WTC11 (cell line): ENCODE measurements at places on chromosomes 3 and 15.

GRCh38 chr15:90322538-90322937, 29.5 kb upstream of the ZNF774 start:
- peaks cover 13% of the 10 kb centered on the region for H3K4me1 ChIP-seq
- no peaks in the 10 kb centered on the region for H3K36me3 ChIP-seq
- no peaks in the 10 kb centered on the region for H3K27me3 ChIP-seq
- no peak overlapping the region for H3K27ac ChIP-seq

DNA sequence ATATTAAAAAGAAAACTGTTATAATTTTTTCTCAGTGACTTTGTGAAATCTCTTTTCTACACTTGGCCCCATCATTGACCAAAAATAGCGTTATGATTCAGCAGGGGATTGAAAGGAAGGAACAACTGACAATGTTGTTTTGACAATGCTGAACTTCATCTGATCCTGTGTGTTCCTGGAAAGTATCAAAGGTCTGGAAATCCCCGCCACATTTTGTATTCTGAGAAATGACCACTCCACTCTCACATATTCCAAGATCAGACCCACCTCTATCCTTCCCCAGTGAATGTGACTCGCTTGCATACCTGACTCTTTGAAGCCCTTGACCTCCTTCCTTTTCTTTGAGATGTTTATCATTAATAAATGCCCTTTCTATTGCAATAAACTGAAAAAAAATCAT, 9.7 kb upstream of the RIOX2 start:
- H3K4me3 ChIP-seq = no peak overlapping the region
- H3K27ac ChIP-seq = no peak overlapping the region
- no peak for DNase-seq
- no peaks in the 10 kb centered on the region for H3K27me3 ChIP-seq
- 0 out of 2 replicates have a peak, but pooled peaks cover 13% of the 10 kb centered on the region for H3K4me1 ChIP-seq

- DNase-seq = no peak
- H3K36me3 ChIP-seq = peaks cover 25% of the 10 kb centered on the region
- H3K4me3 ChIP-seq = no peak overlapping the region
- H3K27me3 ChIP-seq = no peaks in the 10 kb centered on the region
- no peaks in the 10 kb centered on the region for H3K4me1 ChIP-seq
These were observed 45.0 kb upstream of the TKT start for GRCh38 chr3:53300826-53301225.

DNA sequence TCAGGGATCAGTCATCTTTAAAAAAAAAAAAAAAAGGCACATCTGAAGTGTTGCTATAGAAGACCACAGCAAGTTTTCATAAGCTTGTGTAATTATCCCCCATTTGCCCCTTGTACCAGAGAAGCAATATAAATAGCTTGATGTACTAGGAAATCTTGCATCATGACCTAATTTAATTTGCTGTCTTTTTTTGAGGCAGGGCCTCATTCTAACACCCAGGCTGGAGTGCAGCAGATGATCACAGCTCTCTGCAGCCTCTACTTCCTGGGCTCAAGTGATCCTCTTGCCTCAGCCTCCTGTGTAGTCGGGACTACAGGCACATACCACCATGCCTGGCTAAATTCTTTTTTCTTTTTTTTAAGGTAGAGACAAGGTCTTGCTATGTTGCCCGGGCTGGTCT, 88.7 kb downstream of the ARIH1 start:
- H3K27me3 ChIP-seq = no peaks in the 10 kb centered on the region
- no peak overlapping the region for H3K4me3 ChIP-seq
- no peak overlapping the region for H3K27ac ChIP-seq
- DNase-seq = no peak

DNA sequence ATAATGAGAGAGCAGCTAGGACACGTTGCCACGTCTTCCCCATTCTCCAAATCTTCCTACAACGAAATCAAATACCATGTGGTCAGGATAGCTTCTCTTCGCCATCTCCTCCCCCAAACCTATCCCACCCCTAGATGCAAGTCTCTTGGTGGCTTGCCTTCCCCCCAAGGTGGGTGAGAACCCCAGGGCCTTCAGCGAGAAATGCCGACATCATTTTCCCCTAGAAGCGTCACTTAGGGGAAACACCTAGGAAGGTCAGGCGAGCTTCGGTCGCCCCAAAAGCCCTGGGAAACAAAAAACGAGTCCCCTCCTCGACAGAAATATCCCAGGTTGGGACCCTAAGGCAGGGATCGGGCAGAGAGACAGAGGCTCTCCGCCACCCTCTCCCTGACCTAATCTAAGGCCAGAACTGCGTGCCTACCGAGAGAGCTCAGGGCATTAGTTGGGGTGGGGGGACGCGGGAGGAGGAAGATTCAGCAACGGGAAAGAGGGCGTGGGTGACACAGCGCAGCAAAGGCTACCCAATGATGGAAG, 502 bp downstream of the DPH3 start:
- peaks cover 19% of the 10 kb centered on the region for H3K4me1 ChIP-seq
- H3K27ac ChIP-seq = peak overlapping the region; percentile 98
- H3K4me3 ChIP-seq = peak overlapping the region; percentile 99
- H3K36me3 ChIP-seq = peaks cover 6% of the 10 kb centered on the region
- DNase-seq = no peak
- H3K27me3 ChIP-seq = no peaks in the 10 kb centered on the region; the same call in 1 of the 2 replicates

- H3K4me1 ChIP-seq = peaks cover 33% of the 10 kb centered on the region
- peaks cover 26% of the 10 kb centered on the region for H3K36me3 ChIP-seq
- H3K4me3 ChIP-seq = no peak overlapping the region
- no peak for DNase-seq
- no peaks in the 10 kb centered on the region; the same call in 1 of the 2 replicates for H3K27me3 ChIP-seq
These were observed 364.7 kb downstream of the FHIT start for GRCh38 chr3:60886518-60886917.

DNA sequence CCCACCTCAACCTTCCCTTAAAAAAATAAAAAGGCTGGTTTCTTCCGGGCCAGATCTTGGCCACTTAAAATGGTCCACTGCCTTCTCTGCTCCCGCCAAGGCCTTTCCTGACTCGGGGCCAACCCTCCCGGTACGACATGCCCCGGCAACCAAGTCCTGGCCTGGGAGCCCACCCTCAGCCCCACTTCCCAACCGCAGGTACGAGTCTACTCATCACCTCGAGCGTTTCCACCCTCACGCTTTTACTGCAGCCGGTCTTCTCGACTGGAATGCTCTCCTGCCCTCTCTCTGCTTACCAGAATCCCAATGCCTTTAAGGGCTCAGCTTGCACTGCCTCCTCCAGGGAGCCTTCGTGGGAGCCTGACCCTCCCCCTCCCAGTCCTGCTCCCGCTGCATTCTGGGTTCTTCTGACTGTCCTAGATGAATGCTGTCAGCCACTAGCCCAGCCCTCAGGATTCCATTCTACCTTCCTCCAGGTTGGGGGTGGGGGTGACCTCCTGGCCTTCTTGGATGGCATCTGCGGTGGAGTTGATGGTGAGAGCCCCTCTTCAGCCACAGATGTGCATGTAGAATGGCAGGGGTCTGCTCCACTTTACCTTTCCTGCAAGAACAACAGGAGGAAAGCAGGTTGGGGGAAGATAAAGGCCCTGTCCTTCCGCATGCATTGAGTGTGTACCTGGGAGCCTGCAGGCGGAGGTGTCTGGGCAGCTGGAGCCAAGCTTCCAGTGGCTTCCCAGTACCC, 1.1 kb upstream of the CSRNP1 start:
- peak overlapping the region; percentile 98 for H3K27ac ChIP-seq
- peaks cover 65% of the 10 kb centered on the region for H3K4me1 ChIP-seq
- peak overlapping the region; percentile 84 for H3K4me3 ChIP-seq
- no peaks in the 10 kb centered on the region for H3K36me3 ChIP-seq
- DNase-seq = peak; percentile 86
- H3K27me3 ChIP-seq = no peaks in the 10 kb centered on the region

DNA sequence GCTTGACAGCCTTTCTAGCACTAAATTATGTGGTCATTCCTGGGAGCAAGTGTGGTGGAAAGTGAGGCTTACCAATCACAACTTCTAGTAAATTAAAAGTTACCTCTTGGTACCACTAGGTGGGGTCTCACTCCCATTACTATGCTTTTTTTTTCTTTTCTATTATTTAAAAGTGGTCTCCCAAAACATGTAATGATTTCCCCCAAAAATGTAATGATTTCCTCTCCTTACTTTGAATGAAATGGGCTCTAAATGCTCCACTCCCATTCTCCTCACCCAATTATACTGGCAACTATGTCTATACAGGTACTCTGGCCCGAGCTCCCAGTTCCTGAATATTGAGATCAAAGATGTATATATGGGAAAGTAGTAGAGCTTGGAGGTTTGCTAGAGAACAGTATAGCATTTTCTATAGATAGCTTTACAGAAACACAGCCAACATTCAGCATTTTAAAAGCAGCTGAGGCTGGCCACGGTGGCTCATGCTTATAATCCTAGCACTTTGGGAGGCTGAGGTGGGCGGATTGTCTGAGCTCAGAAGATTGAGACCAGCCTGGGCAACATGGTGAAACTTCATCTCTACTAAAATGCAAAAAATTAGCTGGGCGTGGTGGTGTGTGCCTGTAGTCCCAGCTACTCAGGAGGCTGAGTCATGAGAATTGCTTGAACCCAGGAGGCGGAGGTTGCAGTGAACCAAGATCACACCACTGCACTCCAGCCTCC, 70.9 kb downstream of the DCUN1D1 start:
- no peak overlapping the region for H3K27ac ChIP-seq
- H3K4me1 ChIP-seq = no peaks in the 10 kb centered on the region
- no peak for DNase-seq
- no peak overlapping the region for H3K4me3 ChIP-seq

DNA sequence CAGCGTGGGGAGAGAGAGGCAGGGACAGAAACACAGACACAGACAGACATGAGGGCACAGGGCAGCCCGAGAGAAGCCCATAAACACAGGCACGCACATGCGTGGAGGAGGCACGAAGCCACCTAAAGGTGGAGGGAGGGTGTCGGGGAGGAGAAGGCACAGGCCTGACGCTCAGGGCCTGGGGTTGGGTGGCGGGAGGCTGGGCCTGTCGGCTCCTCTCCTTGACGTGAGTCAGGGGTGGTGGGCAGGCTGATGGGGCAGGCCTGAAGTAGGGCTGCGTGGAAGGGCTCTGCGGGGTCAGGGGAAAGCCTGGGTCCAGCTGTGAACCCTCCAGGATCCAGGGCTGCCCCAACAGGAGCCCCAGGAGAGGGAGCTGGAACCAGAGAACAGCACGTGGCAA, 74.2 kb downstream of the EPHB3 start:
- peaks cover 42% of the 10 kb centered on the region for H3K4me1 ChIP-seq
- peak overlapping the region; percentile 7; the same call in 1 of the 2 replicates for H3K27ac ChIP-seq
- no peaks in the 10 kb centered on the region for H3K36me3 ChIP-seq
- H3K4me3 ChIP-seq = no peak overlapping the region
- peaks cover under 1% of the 10 kb centered on the region; the same call in 1 of the 2 replicates for H3K27me3 ChIP-seq
- no peak for DNase-seq

DNA sequence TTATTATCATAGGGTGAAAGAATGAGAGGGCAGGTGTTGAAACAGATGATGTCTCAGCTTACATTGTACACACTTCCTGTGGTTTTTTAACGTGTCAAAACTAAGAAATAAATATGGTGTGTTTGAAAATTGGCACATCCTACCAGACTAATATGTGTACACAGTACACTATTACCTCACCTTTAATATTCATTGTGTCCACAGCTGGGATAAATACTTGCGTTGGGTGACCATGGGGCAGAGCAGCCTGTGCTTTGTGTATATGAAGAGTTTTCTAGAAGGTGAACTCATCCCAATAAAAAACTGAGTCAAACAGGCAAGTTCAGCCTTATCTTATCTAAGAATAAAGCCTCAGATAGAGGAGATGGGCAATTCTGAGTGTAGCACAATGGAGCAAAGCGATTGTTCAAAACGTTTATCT, 17.3 kb downstream of the SUCNR1 start:
- no peaks in the 10 kb centered on the region for H3K27me3 ChIP-seq
- H3K4me1 ChIP-seq = peaks cover 8% of the 10 kb centered on the region
- no peak overlapping the region for H3K4me3 ChIP-seq
- no peaks in the 10 kb centered on the region for H3K36me3 ChIP-seq
- no peak overlapping the region for H3K27ac ChIP-seq
- DNase-seq = no peak

- peak overlapping the region; percentile 72 for H3K4me3 ChIP-seq
- H3K36me3 ChIP-seq = no peaks in the 10 kb centered on the region
- no peak for DNase-seq
- H3K4me1 ChIP-seq = peaks cover 21% of the 10 kb centered on the region
- H3K27me3 ChIP-seq = peaks cover 14% of the 10 kb centered on the region
These were observed 1.3 kb upstream of the LRRC58 start for GRCh38 chr3:120350401-120350941.
